ENCODE measurements at places on chromosomes 1 and 21.

GRCh38 chr1:209546390-209547085 is 37.0 kb upstream of the CAMK1G start:
- DNase-seq: no peak

DNA sequence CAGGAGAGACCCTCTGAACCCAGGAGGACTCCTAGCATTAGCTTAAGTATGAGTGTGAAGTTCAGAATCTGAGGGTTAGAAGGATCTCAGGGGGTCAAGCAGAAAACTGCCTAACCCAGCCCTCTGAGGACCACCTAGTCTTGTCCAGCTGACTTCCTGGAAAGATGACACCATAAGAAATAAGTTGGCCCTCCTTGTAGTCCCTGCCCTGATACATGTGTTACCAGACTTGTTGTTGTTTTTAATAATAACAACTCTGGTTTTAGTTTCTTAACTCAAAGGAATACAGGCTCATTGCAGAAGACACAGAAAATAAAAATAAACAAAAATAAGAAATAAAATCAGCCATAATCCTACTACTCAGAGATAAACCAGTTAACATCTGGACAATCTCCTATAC is 21.8 kb upstream of the SARS1 start:
- no peak for DNase-seq

- DNase-seq: no peak
These were observed 44.4 kb downstream of the GFI1 start for GRCh38 chr1:92442351-92442750.

DNA sequence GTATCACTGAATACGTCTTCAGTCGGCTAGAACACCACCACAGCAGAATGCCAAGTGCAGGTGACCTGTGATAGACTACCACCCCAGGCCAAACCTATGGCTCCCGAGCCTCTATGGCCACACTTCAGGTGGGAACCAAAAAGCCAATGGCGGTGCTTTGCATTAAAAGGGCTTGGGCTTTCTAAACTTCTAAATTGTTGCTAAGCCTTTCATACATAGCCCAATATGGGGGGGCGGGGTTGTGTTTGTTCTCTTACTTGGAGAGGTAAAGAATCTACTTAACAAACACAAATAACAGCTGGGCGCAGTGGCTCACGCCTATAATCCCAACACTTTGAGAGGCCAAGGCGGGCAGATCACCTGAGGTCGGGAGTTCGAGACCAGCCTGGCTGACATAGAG is 19.7 kb downstream of the USP48 start:
- no peak for DNase-seq

- no peak for DNase-seq
These were observed 24.2 kb downstream of the CEP170 start for GRCh38 chr1:243230914-243231313.

- no peak for DNase-seq
These were observed 30.1 kb downstream of the LRIG2 start for GRCh38 chr1:113103048-113103447.

DNA sequence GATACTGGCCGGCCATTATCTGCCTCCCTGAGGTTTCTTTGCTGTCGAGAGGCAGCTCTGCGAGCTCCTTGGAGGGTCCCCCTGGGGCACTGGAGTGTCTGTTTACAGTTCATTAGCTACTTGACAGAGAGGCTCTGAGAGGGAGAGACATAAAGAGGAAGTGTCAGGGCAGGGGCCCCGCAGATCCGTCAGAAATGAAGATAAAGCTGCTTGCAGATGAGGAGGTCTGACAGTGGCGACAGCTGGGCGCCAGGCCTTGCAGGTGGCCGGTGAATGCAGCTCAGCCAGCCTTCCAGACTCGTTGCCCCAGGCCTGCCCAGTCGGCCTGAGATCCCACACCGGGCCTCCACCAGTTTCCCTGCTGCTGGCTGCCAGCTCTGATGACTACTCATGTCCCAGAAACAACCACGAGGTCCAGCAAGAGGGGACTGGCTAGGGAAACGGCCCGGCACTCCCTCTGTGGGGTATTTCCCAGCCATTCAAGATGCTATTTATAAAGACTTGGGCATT is 84.7 kb downstream of the DISP3 start:
- DNase-seq: no peak

- DNase-seq: no peak
These were observed 12.5 kb downstream of the ITGB2 start for GRCh38 chr21:44907966-44908895.

- no peak for DNase-seq
These were observed 10.1 kb downstream of the C1orf162 start for GRCh38 chr1:111483876-111484275.

DNA sequence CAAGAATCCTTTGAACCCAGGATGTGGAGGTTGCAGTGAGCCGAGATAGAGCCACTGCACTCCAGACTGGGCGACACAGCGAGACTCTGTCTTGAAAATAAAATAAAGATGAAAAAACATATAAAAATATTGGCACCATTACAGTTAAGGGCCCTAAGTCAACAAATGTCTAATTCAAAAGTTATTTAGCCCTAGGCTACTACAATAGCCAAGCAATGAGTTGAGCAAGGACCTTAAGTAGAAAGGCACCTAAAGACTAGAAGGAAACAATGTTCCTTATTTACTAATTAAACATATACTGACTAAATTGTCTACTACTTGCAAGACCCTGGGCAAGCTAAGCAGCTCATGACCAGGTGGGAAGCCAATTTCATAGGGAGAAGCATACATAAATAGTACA is 4.1 kb downstream of the PIK3R3 start:
- no peak for DNase-seq

DNA sequence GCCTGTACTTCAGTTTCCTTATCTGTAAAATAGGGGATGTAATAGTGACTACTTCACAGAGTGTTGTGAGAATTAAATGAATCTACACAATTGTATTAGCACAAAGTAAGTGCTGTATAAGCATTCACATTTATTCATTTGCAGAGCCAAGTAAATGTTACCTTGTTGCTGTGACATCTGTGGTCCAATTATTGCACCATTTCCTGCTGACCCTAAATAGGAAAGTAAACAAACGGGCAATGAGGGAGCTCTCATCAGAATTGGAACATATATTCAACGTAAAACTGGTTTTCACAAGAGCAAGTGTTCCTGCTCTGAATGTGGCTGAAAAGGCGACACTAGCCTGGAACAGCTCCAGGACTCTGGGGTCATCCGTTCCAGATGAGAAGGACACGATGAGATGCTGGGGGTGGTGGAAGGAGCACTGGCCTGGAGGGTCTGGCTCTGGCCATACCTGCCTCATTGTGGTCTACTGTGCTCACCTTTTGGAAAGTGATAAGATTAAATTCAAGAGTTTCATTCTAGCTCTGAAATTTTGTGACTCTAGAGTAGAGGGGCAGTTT is 34.5 kb downstream of the PROX1 start:
- no peak for DNase-seq

DNA sequence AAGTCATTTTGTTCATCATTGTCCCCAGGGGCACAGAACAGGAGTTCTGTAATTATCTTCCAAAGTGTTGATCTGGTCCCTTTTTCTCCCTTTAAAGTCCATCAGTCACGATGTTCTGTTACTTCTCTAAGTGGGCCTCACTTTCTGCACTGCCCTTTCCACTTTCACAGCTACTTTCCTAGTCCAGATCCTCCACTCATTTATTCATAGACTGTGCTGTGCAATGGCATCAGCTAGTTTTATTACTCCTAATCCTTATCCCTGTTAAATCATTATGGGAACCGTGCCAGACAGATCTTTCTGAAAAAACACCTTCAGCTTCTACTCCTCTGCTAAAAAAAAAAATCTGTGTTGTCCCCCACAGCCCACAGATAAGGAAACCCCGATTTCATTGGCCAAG is 64.0 kb upstream of the BCL10 start:
- DNase-seq: no peak

- DNase-seq: no peak
These were observed 57.4 kb upstream of the TARS2 start for GRCh38 chr1:150429805-150430204.

GRCh38 chr1:210301615-210302000 is 27.1 kb upstream of the HHAT start:
- DNase-seq: no peak

- no peak for DNase-seq
These were observed 57.4 kb downstream of the SLX9 start for GRCh38 chr21:44996983-44997936.

DNA sequence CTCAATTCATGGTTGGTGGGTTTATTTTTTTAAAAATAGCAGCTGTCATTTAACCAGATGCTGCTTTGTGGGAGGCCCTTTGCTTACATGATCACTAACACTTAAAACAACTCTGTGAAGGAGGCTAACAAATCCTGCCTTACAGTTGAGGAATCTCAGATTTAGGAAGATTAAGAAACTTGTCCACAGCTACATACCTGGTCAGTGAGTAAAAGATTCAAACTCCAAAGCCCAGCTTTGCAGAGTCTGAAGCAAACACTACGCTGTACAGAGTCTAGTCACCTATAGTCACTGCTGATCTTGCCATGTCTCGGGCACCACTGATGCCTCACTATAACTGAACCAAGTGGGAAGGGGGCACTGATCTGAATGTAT is 535.4 kb downstream of the SMYD3 start:
- no peak for DNase-seq

DNA sequence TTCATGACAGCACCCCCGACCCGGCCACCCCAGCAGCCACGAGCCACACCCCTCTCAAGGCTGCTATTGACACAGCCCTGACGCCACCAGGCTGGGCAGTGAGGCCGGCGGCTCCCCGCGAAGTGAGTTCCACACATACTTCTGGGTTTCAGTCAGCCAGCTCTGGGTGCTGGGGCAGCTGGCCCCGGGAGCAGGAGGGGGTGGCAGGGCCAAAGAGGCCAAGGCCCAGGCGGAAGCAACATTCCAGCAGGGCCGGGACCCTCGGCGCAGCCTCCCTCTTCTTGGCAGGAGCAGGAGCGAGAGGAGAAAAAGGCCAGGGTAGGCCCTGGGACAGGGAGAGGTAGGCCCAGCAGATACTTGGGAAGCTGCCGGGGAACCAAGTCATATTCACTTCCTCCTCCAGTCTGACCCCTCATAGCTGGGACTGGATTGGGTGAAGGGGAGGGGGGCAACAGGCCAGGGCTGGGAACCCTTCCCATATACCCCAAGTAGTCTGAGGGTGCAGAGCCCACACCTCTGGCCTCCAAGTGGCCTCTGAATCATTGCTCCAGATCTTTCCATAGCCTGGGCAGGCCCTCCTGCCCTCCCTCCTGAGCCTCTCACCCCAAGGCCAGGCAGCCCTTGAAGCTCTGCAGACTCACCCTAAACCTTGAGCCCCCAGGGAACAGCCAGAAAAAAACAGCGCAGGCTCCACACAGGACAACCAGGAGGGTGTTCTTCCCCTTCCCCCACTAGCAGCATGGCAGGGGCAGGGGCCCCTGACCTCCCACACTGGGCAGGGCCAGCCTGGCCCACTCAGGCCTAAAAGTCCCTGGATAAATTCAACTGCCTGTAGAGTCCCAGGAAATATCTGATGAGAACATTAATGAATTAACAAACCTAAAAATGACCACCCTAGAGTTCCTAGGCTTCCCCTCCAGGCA is 5.7 kb downstream of the HSPG2 start:
- no peak for DNase-seq

- DNase-seq: no peak
These were observed 5.8 kb downstream of the OR6P1 start for GRCh38 chr1:158564608-158565007.

DNA sequence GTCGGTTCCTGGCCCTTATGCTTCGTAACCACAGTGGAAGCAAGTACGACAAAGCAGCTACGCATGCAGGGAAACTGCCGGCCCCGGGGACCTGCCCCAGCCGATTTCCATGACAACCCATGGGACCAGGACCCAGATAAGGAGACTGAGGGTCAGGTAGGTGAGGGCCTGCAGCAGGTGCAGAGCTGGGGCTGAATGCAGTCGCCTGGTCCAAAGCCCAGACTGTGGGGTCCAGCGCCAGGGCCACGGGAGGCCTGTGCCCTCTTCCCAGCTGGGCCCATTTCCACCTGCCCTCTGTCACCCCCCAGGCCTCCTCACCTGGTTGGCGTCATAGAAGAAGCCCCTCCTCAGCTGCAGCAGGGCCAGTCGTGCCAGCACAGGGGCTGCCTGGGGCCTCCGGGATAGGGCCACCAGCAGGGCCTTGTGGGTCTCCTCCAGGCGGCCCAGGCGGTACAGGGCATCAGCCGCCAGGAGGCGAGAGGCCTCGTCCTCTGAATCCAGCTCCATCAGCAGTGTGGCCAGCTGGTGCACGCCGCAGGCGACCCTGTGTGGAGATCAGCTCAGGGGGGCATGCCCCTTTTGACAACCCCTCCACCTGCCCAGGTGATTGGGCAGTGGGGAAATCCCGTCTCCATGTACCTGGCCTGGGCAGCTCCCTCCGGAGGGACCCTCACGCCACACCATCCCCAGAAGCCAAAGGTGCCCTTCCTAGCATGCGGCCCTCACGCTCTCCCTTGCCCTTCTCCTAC is 14.2 kb downstream of the TTC34 start:
- no peak for DNase-seq

GRCh38 chr21:46040707-46041106 is 57.2 kb upstream of the COL6A2 start:
- no peak for DNase-seq

DNA sequence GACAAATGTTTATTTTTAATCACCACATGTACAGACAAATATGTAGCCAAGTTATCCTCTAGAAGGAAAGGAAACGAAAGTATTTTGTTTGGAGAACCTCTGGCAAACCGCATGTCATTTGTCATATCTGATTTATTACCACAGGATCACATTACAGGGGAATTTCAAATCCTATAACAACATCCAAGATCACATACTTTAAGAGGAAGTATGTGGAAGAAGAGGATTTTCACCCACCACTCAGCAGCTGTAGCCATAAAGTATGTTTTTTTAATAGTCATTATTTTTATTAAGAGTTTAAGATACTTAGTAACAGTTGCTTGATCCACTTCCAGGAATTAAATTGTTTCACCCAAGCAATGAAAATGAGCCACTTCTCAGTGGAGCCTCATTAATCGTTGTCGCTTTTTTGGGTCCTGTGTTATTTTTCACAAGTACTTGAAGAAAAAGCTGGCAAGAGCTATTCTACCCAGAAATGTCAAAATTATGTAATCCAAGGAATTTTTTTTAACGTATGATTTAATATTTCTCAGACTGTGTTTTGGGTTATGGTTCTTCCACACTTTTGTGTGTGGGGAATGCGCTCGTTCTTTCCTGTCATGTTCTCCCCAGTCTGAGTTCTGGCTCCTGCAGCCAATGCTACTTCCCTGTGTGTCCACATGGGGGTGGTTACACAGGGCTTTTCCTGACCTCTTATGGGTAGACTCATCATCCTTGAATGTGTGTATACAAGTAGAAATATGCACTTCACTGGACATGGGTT is 6.9 kb downstream of the SERTAD4 start:
- DNase-seq: no peak

- peak; percentile 8 for DNase-seq
These were observed 164.2 kb downstream of the HIVEP3 start for GRCh38 chr1:41754540-41754939.

GRCh38 chr21:26140164-26140579 is 30.4 kb downstream of the APP start:
- DNase-seq: no peak

DNA sequence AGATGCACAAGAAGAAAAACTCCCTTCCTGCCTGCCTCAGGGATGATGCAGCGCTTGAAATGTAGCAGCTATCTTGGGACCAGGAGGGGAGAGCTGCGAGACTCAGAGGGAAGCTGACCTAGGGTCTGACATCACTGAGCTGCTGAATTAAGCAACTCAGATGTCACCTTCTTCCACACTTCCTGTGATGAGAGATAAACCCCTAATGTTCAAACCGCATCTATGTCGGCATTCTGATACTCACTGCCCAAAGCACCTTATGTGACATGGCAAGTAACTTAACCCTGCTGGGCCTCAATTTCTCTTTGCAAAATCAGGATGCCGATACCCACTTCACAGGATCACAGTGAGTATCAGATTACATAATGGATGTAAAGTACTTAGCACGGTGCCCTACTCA is 9.1 kb upstream of the AK2 start:
- no peak for DNase-seq

Data from activated CD4-positive, alpha-beta T cell treated with anti-CD3 and anti-CD28 coated beads, Interleukin-2, amount 50 U/mL, for 1 hour (primary cell).